NCI-H2227 treated with DMSO at 0.1 percent for 48 hours (cell line): ENCODE measurements at places on chromosomes 11 and 22.

GRCh38 chr11:110185121-110185591 is 92.0 kb downstream of the ZC3H12C start:
- no peak for DNase-seq

DNA sequence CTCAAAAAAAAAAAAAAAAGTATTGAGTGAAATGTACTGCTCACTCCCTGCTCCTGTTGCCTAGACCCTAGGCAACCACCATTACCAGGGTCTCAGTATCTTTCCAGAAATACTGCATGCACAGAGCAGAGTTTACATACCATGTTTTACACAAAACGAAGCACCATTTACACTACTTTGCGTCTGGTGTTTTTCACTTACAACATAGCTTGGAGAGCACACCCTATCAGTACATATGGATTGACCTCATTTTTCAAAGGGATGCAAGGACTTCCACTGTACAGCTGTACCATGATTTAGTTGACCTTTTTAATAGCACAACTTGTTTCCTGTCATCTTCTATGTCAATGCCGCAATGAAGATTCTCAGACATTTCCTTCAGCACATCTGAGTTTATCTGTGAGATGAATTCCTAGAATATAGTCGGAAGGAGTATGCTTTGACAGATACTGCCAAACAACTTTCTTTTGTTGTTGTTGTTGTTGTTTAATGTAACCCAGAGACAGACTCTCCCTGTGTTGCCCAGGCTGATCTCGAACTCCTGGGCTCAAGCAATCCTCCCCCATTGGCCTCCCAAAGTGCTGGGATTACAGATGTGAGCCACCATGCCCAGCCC is 6.1 kb downstream of the MYH9 start:
- DNase-seq = no peak

- no peak for DNase-seq
These were observed 15.6 kb upstream of the NECTIN1 start for GRCh38 chr11:119744577-119744976.

DNA sequence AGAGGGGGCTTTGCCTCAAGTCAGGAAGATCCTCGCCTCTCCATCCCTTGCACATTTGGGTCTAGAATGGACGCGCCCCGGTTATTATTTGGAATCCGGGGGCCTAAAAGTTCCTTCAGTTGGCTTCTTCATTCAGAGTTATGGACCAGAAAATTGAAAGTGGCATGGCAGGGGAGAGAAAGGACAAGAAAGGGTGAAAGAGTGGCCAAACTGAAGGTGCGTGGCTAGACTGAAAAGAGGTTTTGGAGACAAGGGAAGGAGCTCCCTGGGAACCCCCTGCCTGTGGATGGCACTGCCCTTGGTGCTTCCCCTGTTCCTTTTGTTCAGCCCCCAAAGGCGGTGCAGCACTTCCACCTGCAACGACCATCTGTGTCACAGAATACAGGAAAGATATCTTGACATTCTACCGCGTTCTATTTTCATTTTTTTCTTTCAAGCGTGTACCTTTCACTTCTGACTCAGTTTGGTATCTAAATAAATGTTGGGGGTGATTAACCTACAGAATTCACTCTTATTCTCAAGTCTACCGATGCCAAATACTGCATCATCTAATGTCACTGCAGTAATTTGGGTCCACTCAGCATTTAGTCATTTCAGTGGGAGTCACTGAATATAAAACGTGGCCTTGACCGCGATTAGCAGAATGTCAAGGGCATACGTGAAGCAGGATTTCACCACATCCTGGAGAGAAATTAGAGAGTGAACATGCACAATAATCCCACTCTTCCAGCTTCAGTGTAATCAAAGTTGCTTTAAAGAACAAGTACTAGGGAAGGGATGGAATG is 88.1 kb upstream of the ARHGAP32 start:
- no peak for DNase-seq

GRCh38 chr11:69953356-69953755 is 124.8 kb upstream of the ANO1 start:
- no peak for DNase-seq

- DNase-seq = no peak
These were observed 356.7 kb downstream of the TBC1D22A start for GRCh38 chr22:47119181-47119580.

DNA sequence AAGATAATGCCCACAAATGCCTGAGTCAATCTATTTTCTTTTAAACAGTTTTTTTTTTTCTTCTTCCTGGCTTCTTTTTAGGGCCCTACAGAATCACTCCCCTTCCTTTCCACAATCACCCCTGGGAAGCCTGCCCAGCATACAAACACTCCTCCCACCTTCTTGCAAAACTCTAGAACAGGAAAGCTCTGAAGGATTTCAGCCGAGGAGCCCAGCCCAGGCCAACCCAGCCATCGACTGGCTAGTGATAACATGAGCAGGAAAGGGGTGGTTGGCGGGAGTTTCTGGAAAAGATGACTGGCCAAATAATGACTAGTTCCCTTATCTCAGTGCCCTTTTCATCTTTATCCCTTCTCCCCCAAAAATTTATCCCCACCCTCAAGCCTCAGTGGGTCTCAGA is 68.2 kb downstream of the USP35 start:
- no peak for DNase-seq

- no peak for DNase-seq
These were observed 123.9 kb downstream of the RBFOX2 start for GRCh38 chr22:35904752-35905151.

GRCh38 chr22:40714499-40715337 is 35.4 kb downstream of the MCHR1 start:
- peak; percentile 86 for DNase-seq

DNA sequence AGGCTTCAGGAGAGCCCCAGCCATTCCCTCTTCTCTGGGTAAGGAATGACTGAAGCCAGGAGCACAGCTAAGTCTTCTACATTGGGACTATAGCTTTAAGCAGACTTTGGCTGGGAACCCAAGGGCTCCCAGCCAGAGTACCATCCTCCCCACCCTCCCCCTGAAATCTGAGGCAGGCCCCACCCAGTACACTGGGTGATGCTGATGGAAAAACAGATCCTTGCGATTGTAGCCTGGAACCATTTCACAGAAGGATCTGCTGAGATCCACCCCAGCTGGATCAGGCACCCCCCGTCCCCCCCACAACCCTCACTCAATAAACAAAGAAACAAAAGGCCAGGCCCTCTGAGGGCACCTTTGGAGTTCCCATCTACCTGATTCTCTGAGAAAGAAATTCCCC is 39.8 kb downstream of the IL18BP start:
- DNase-seq = no peak
